AG09319 (cell line): ENCODE measurements at places on chromosomes 2 and 18.

DNA sequence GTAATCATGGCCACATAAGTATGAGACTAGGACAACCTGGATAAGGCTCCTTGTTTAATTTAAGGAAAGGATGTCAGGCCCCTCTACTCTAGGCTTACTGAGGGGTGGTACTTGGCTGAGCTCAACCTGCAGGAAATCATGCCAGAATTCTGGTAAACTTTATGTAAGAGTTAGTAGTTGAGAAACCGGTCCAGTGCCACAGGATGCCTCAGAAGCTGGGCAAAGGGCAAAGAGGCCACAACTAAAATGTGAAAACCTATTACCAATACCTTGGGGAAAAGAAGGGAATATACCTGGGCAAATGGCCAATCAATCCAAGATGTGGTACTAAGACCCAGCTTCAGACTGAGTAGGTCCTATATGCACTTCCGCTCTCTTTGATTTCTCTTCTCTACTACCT, 86.7 kb downstream of the ITSN2 start:
- DNase-seq, result no peak

- no peak for DNase-seq
Observed at GRCh38 chr18:60693426-60693825, 320.9 kb upstream of the MC4R start.

GRCh38 chr18:58863539-58864145, 1.0 kb upstream of the ZNF532 start:
- no peak for DNase-seq

DNA sequence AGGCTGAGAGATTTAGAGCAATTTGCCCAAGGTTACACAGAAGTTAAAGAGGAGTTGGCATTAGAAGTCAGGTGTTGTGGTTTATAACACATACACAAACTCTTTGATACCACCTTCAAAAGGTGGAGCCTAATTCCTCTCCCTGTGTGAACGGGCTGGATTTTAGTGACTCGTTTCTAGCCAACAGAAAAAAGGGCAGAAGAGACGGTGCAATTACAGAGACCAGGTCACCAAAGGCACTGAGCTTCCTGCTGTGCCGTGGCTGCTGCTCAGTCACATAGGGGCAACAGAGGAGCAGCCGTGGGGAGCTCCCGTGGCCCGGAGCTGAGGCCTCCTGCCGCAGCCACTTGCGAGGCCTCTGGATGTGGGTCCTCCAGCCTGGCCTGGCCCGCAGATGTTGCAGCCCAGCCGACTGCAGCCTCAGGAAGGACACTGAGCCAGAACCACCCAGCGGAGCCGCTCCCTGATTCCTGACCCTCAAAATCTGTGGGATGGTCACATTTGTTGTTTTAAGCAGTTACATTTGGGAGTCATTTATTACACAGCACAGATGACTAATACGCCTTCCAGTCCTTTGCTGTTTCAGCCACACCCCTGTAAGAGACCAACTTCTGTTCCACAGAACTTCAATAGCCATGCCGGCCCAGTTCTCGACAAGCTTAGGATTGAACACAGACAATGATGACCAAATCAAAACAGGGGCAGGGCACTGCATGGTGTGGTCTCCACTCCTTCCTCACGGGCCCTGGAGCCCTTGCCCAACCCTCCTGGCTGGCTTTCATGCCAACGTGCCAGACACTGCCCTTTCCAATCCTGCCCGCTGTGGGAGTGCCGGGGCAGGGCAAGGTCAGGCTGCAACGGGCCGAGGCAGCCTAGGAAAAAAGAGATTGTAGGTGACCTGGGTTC, 17.1 kb downstream of the EDAR start:
- no peak for DNase-seq

- DNase-seq, result no peak
Observed at GRCh38 chr18:77096936-77097886, 35.4 kb downstream of the MBP start.
